ENCODE measurements at places on chromosomes 3 and 15.

DNA sequence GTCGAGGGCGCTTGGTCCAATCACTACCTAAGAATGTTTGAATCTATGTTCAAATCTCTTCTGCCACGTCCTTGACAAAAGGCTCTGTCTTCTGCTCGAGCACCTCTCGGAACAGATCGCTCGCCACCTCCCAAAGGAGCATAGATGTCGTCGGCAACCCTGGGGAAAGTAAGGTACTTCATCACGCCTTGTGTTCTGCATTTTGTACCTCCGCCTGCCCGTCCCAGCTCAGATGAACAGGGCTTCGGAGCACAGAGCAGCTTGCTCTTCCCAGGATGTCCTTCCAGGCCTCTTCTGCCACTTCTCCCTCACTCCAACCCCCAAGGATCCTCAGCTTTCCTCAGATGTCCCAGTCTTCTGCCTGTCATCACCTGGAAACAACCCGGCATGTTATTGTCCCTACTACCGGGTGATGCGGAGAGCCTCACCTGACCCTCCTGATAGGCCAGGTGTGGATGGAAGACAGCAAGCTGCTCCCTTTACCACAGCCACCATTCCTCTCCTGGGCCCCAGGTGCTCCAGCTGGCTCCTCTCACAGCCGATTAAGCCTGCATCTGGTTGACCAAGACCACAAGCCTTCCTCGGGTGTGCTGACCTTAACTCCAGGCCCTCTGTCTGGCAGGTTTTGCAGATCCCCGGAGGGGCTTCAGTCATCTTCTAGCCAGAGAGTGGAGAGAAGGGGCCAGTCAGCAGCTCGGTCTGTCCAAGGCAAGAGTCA, 270.5 kb downstream of the FAM43A start:
- no peak for DNase-seq

GRCh38 chr3:114672692-114673447, 379.0 kb downstream of the TIGIT start:
- no peak for DNase-seq

DNA sequence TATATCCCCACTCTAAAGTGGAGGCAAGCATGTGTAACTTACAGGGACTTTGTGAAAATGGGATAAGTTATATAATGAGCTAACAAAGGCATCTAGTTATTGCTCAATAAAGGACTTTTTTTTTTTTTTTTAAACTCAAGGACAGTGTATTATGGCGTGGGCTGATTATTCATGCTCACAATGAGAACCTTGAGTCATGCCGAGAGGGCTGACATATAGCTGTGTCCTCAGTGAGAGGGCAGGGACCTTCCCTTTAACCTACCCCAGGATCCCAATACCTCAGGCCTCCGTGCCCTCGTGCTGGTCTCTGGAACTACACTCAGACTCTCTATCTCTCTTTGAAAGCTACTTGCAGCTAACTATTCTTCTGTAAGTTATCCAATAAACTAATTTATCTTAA, 319.9 kb upstream of the ICE2 start:
- DNase-seq = no peak

- no peak for DNase-seq
These were observed 64.5 kb downstream of the PCSK6 start for GRCh38 chr15:101424984-101425383.

- DNase-seq = no peak
These were observed 74.3 kb upstream of the P2RY1 start for GRCh38 chr3:152760591-152760990.

- no peak for DNase-seq
These were observed 55.1 kb downstream of the EXOG start for GRCh38 chr3:38551026-38551832.

- DNase-seq = no peak
These were observed 40.2 kb downstream of the GJD2 start for GRCh38 chr15:34714476-34715121.

GRCh38 chr3:2915826-2916225, 194.3 kb downstream of the IL5RA start:
- DNase-seq = no peak

DNA sequence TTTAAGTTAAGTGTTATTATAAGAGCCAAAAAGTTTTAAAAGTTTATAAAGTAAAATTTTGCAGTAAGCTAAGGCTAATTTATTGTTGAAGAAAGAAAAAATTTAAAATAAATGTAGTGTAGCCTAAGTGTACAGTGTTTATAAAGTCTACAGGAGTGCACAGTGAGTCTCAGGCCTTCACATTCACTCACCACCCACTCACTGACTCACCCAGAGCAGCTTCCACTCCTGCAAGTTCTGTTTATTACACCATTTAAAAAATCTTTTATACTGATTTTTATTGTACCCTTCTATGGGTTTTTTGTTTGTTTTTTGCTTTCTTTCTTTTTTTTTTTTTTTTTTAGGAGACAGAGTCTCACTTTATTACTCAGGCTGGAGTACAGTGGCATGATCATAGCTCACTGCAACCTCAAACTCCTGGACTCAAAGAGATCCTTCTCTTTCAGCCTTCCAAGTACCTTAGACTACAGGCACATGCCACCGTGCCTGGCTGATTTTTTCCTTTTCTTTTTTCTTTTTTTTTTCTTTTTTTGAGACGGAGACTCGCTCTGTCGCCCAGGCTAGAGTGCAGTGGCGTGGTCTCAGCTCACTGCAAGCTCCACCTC, 25.9 kb downstream of the CSTA start:
- no peak for DNase-seq

Measured in NCI-H1105 treated with DMSO at 0.1 percent for 48 hours (cell line).